ENCODE measurements at places on chromosomes 4 and X.

- DNase-seq = no peak
Measured at GRCh38 chr4:143625632-143626031, 74.8 kb downstream of the FREM3 start.

- no peak for DNase-seq
Measured at GRCh38 chrX:7047951-7048350, 99.6 kb upstream of the STS start.

DNA sequence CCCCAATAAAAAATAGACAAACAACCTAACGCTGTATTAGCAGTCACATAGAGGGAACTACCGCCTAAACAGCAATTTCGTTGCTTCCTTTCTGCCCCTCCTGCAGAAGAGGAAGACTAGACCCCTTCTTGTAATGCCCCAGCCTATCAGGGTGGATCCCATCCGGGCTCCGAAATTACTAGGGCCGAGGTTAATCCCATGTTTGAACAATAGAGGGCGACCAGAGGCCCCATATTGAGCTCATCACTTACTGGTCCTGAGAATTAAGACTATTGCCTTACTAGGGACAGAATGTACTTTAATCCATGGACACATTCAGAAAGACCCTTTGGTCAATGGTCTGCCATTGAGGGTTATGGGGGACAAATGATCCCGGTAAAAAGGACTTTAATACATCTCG is 11.8 kb upstream of the ZNF630 start:
- peak; percentile 50 for DNase-seq

DNA sequence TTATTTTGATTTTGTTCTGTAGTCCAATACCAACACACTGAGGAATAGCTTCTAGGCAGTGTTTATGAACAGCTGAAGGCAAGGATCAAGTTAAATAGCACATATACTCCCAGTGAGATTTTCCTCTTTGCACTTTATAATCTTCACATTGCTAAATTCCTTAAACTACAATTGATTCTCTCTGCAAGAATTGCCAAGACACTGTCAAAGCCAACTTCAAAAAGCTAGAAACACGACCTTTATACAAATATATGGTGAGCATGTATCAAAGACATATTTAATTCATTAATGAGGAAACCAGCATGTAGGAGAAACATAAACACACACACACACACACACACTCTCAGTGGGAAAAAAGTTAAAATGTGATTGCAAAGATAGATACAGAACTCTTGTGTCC is 86.4 kb upstream of the FAM9C start:
- DNase-seq = no peak

GRCh38 chr4:577499-578450 is 1.7 kb upstream of the TMEM271 start:
- no peak for DNase-seq

- DNase-seq = no peak
Measured at GRCh38 chr4:126916049-126916625, 716.6 kb upstream of the INTU start.

DNA sequence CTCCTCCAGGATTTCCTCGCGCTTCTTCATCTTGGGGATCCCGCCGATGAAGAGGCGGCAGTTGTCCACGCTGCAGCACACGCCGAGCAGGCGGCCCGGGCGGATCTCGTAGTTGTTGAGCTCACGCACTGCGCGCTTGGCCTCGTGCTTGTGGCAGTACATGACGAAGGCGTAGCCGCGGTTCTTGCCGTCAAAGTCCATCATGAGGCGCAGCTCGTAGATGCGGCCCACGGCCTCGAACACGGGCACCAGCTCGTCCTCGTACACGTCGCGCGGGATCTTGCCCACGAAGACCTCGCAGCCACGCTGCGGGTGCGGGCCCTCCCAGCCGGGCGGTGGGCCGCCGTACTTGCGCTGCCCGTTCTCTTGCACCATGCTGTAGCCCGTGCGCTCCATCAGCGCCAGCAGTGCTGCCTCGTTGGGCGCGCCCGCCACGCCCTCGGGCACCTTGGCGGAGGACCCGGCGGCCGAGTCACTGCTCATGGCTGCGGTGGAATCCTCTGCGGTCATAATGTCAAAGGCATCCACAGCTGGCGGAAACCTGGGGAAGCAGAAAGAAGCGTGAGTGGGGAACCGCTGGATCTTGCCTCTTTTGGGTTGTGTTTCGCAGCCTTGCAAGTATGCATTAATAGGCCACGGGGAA is 103.4 kb downstream of the CHRNA9 start:
- DNase-seq = no peak

- no peak for DNase-seq
Measured at GRCh38 chrX:37658343-37659030, 27.1 kb upstream of the XK start.

- DNase-seq = no peak
Measured at GRCh38 chrX:38279188-38279587, 48.1 kb downstream of the RPGR start.

GRCh38 chrX:10922835-10923234 is 188.3 kb upstream of the HCCS start:
- no peak for DNase-seq

- no peak for DNase-seq
Measured at GRCh38 chrX:70084592-70085240, 22.5 kb downstream of the OTUD6A start.

DNA sequence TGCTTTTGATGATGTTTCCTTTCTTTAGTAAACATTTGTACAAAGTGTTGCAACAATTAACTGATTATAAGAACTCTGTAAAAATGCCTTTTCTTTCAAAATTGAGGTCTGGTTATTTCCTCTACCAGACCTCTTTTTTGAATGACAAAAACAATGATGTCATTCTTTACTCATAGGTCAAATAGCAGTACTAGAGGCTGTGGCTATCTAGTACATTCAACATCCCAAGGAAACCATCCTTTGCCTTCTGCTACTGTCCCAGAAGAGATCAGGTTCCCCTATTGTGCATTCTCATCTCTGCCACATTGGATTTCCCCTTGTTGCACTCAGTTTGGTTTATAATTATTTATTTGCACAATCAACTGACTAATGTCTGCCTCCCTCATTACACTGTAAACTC is 19.1 kb upstream of the MAD2L1 start:
- DNase-seq = no peak

DNA sequence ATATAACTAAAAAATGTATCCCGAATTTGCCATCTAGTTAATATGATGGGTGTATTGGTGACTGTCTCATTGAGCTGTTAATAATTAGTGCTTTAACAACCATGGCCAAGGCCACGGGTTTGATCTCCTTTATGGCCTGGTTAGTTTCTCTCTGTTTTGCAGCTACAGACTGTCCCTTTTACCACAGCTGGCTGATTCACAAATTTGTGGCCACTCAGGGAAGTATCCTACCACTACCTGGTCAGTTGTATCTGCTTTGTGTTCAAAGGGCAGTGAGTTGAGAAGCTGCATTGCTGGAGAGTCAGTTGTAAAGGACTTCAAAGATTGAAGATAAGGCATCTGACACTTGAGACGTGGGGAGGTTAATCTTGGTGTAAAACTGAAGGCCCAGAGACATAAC is 219.1 kb upstream of the BMP3 start:
- DNase-seq = no peak

- no peak for DNase-seq
Measured at GRCh38 chr4:59770601-59771264, 1429.4 kb upstream of the ADGRL3 start.

GRCh38 chrX:51456246-51456645 is 40.1 kb downstream of the NUDT11 start:
- no peak for DNase-seq

- peak; percentile 43 for DNase-seq
Measured at GRCh38 chr4:71198958-71199357, 139.9 kb upstream of the SLC4A4 start.

DNA sequence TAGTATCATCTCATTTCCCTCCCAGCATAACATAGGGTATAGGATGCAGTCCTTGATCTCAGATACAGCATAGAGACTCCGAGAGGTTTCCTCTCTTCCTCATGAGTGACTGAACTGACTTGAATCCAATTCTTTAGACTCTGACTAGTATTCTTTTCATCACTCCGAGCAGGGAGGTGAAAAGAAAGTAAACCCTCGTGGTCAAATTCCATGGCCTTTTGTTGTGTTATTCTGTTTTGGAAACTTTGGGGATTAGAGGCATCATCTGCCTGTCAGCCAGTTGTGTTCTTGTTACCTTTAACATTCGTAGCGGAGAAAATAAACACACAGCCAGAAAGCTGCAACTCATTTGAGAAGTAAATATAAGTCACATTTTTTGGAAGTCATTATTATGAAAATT is 206.6 kb downstream of the ARHGAP10 start:
- no peak for DNase-seq

DNA sequence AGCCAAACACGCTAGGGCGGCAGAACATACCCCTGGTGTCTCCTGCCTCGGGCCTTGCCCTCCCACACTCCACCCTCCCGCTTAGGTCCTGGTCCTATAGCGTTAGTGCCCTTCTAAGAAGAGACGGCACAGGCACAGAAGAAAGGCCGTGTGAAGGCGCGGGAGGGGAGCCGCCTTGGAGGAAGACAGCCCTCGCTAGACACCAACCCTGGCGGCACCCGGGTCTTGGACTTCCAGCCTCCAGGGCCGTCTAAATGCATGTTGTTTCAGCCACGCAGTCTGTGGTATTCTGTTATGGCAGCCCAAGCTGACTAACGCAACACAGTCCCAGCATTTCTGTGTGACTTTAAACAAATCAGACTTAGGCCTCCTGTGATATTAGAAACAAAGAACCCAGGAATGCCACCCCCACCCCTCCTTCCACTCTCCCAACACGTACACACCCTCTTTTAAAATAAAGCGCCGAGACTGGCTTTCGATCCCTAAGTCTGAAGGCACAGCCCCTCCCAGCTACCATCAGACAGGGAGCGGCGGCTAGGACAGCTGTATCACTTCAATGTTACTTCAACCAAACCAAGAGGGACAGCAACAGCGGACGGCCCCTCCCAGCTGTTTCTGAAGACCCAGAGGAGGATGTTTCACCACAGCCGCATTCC is 128.0 kb downstream of the AFAP1 start:
- no peak for DNase-seq

DNA sequence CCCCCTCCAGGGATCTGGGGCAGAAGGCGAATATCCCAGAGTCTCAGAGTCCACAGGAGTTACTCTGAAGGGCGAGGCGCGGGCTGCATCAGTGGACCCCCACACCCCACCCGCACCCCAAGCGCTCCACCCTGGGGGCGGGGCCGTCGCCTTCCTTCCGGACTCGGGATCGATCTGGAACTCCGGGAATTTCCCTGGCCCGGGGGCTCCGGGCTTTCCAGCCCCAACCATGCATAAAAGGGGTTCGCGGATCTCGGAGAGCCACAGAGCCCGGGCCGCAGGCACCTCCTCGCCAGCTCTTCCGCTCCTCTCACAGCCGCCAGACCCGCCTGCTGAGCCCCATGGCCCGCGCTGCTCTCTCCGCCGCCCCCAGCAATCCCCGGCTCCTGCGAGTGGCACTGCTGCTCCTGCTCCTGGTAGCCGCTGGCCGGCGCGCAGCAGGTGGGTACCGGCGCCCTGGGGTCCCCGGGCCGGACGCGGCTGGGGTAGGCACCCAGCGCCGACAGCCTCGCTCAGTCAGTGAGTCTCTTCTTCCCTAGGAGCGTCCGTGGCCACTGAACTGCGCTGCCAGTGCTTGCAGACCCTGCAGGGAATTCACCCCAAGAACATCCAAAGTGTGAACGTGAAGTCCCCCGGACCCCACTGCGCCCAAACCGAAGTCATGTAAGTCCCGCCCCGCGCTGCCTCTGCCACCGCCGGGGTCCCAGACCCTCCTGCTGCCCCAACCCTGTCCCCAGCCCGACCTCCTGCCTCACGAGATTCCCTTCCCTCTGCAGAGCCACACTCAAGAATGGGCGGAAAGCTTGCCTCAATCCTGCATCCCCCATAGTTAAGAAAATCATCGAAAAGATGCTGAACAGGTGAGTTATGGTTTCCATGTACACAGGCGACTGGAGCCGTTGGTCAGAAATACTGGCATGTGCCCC is at the start of gene CXCL1:
TSS of gene CXCL1 (plus strand) at position 264 of the 926 bp plus-strand sequence. CDS start at position 342, 78 bp downstream.
- no peak for DNase-seq

GRCh38 chrX:28321286-28321685 is 266.0 kb upstream of the IL1RAPL1 start:
- no peak for DNase-seq

- no peak for DNase-seq
Measured at GRCh38 chr4:146439437-146439836, 82.3 kb downstream of the SLC10A7 start.

GRCh38 chr4:75497133-75497532 is 17.1 kb downstream of the RCHY1 start:
- DNase-seq = no peak

GRCh38 chrX:43316146-43316545 is 340.0 kb upstream of the MAOA start:
- no peak for DNase-seq

- DNase-seq = no peak
Measured at GRCh38 chr4:101411926-101412325, 64.6 kb upstream of the PPP3CA start.

DNA sequence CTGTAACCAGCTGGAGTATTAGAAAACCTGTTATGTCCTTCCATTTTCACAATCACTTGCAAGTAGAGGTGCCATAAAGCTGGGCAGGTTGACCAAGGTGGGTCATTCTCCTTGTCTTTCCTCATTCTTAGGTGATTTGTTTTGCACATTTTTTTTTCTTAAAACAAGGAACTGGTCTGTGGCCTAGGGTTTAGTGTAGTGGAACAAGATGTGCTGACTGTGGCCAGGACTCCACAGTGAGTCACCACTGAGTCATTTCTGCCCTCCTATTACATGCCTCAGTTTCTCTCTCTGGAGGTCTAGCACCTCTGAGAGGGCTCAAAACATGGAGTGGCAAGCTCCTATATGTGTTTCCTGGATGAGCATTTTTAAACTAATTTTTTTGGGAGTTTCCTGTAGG is 355.9 kb downstream of the GPM6A start:
- DNase-seq = no peak

DNA sequence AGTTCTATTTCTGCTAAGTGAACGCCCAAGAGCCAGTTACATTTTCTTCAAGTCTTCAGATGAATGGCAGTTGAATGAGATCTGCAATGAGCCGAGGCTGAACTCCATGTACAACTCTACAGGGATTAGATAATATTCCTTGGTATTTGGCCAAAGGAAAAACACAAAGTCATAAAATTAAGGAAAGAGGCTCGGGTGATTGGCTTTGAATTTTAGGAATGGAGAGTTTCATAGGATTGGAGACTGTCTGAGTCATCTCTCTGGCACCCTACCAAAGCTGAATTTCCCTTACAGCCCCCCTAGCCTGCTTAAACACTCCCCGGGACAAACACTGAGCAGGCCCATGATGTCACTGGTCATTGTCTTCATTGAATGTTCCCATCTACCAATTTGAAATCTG is 188.0 kb upstream of the C1QTNF7 start:
- DNase-seq = no peak

DNA sequence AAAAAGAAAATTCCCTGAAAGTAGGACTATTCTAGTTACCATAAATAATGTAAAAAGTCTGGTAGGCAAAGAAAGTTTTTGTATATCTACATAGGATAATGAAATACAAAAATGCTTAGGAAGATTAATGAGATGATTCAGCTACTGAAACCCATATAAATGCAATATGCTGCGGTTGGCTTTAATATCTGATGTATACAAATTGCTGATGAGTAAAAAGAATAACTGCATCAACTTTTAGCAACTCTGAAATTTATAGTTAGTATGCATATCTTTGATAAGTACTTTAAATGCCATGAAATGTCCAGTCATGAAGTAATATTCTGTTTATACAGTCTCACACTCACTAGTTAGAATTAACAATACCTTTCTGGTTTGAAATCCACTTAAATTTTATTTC is 404.8 kb downstream of the TLL1 start:
- no peak for DNase-seq
